ENCODE measurements at places on chromosomes 7 and 10.

DNA sequence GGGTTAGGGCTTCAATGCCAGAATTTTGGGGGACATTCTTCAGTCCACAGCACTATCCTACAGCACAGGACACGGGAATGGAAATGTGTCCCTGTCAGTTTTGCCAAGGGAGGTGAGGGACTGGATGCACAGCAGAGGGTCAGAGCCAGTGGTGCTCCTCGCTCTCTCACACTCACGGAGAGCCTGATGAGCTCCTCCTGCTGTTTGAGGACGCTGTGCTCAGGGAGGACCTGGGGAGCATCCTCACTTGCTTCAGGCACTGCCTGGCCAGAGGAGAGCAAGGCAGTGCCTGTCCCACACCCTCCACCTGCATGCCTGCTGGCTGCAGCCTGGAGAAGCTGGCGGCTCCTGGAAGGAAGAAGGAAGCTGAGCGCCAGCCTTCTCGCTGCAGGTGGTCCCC, 58.6 kb downstream of the RAMP3 start:
- no peak for DNase-seq

GRCh38 chr10:26579256-26580063, 118.0 kb upstream of the PDSS1 start:
- DNase-seq = no peak

- no peak for DNase-seq
These were observed 7.4 kb downstream of the NUB1 start for GRCh38 chr7:151348970-151349369.

GRCh38 chr7:39421251-39421650, 145.0 kb upstream of the YAE1 start:
- DNase-seq = no peak

DNA sequence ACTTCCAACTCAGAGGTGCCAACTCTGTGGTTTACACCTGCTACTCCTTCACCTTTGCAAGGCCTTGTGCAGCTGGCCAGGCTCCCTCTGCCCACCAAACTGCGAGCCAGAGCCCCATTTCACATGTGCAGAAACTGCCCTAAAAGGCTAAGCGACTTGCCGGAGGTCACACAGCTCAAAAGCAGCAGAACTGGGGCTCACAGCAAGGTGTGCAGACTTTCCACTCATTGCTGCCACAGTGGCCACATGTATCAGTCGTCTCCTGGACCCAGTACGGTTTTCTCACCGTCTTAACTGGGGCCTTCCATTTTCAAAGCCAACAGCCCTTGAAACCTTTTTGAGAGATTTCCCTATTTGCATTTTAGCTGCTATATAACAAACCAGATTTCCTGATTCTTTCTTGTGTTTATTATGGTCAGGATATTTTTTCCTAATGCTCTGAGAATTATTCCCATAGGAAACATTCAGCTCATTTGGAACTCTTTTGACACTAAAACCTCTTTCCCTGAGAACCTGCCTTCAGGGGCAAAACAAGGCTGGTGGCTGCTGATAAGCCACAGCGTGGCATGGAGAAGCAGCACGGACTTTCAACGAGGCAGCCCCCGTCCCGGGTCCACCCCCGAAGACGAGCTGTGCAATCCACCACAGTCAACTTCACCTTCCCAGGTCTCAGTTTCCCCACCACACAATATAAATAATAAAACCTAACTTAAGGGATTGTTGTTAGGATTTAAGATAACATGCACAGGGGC, 29.9 kb downstream of the SORBS1 start:
- DNase-seq = no peak

- no peak for DNase-seq
These were observed 36.2 kb downstream of the LAMB1 start for GRCh38 chr7:107966711-107967110.

- no peak for DNase-seq
These were observed 64.2 kb downstream of the CFAP46 start for GRCh38 chr10:132878091-132878729.

GRCh38 chr10:66294538-66294937, 631.3 kb upstream of the LRRTM3 start:
- no peak for DNase-seq

- DNase-seq = no peak
These were observed 6.6 kb downstream of the CPA5 start for GRCh38 chr7:130350945-130351790.

Measured in stimulated activated CD4-positive, alpha-beta T cell treated with anti-CD3 and anti-CD28 coated beads, Interleukin-4, amount 100 ng/mL, for 24 hours (primary cell).